Cortex of kidney (tissue), 1 donor: ENCODE measurements at places on chromosomes 13 and 19.

GRCh38 chr13:100208002-100208401 is 119.1 kb downstream of the PCCA start:
- DNase-seq, result no peak

DNA sequence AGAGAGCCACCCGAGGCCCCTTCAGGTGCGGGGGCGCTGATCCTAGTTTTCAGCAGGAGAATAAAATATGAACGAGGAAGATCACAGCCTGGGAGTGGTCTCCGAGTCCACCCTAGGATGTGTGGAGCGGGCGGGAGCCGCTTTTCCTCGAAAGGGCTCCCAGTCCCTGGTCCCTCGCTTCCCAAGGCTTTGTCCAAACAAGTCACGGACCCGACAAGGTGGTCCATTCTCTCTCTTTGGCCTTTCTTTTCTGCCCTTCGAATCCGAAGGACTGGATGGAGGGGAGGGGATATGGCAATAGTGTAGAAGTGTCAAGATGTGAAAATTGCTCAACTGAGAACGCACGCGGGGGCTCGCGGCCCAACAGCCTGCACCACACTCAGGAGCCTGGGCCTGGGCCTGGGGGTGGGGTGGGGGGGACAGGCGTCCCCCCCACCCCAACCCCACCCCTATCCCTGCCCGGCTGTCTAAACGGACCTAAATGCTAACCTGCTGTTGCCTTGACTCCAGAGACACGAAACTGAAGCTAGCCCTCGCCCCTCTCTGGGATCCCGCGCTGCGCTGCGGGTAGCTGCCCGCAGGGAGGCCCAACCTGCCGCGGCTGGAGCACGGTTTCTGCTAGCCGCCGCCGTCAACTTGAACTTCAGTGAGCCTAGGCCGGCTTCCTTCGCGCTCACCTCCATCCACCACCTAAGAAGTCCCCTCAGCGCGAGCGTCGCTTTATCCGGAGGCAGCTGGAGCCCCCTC is 7.1 kb downstream of the ZIC2 start:
- no peak for DNase-seq

DNA sequence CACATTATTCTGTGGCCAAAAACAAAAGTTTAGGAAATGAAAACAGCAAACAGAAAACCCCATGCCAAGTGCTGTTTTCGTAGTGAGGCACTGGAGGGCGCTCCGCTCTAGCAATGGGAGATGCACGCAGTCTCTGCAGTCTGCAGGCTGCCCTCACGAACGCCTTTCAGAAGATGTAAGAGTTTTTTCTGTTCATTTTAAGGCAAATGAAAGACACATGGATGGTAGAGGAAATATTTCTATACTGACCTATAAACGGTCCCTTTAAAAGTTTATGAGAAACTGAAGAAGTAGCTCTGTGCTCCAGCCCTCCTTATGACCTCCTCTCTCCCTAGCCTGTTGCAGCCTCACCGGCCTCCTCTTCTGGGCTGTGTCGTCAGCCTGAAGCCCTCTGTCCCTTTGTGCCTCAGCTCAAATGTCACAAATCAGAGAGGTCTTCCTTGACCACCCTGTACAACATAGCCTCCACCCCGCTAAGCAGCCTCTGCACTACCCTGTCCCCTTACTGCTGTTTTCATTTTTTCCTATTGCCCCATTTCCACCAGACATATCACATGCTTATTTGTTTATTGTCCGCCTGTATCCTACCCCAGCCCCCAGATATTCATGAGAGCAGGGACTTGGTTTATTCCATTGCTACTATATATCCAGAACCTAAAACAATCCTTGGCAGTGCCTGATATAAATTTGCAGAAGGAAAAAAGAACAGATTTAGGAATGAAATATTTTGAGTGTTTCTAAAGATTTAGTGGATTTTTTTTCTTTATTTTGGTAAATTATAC is 116.4 kb downstream of the TM9SF2 start:
- no peak for DNase-seq

GRCh38 chr19:4380254-4380727 is 20.1 kb downstream of the SH3GL1 start:
- DNase-seq, result no peak

- no peak for DNase-seq
Observed at GRCh38 chr13:102667023-102667422, 27.8 kb downstream of the METTL21C start.

GRCh38 chr19:405121-405965 is 3.6 kb downstream of the C2CD4C start:
- DNase-seq, result no peak

DNA sequence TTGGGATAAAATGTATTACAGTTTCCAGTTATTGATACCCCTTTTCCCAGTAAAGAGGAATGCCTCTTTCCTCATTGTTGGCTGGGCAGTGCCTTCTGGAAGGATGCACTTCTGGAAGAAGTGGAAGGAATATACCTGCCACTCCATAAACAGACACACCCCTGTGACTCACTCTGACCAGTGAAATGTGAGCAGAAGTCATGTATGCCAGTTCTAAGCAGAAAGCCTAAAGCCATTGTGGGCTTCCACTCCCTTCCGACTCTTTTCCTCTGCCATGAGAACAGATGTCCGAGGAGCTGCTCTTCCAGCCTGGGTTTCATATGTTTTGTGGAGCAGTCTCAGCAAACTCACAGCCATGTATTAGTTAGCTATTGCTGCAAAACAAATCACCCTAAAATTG is 166.1 kb upstream of the SERP2 start:
- DNase-seq, result no peak

DNA sequence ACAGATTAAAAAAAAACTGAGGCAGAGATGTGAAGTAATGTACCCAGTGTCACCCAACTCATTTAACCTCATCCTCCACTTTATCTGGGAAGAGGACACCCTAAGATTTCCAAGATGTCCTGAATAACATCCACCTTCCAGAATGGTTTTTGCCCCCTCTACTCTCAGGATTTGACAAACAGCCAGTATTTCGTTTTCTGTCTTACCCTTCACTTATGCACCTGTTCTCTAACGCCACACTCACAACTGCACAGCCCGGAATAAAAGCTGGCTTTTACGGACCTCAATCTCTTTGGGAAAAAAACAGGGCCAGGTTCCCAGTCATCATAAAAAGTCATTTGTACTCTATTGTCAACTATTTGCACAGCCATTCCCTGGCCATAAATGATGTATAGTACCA is 21.2 kb upstream of the CEACAM6 start:
- DNase-seq, result no peak

GRCh38 chr13:95228130-95228529 is 73.1 kb downstream of the ABCC4 start:
- DNase-seq, result no peak

DNA sequence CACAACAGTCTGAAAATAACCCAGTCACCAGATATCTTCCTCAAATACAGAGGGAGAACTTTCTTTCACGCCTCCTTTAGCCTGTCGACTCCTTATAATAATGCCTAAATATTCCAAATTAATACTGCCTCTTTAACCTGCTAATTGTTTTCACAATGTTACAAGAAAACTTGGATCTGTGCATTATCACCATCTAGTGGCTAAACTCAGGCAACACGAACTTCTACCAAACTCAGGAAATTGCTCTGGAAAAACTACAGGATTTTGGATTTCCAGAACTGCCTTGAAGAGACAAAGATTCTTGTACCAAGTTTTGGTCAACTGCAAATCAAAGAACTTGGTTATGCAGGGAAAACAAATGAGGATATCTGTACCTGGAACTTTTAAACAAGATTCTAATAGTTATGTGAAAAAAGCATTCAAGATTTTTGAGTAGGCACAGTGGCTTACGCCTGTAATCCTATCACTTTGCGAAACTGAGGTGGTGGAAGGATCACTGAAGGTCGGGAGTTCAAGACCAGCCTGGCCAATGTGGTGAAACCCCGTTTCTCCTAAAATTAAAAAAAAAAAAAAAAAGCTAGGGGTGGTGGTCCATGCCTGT is 10.8 kb downstream of the CLN5 start:
- DNase-seq, result no peak
